Activated CD4-positive, alpha-beta T cell treated with anti-CD3 and anti-CD28 coated beads, Interleukin-2, amount 50 U/mL, for 16 hours (primary cell): ENCODE measurements at places on chromosomes 11 and 22.

DNA sequence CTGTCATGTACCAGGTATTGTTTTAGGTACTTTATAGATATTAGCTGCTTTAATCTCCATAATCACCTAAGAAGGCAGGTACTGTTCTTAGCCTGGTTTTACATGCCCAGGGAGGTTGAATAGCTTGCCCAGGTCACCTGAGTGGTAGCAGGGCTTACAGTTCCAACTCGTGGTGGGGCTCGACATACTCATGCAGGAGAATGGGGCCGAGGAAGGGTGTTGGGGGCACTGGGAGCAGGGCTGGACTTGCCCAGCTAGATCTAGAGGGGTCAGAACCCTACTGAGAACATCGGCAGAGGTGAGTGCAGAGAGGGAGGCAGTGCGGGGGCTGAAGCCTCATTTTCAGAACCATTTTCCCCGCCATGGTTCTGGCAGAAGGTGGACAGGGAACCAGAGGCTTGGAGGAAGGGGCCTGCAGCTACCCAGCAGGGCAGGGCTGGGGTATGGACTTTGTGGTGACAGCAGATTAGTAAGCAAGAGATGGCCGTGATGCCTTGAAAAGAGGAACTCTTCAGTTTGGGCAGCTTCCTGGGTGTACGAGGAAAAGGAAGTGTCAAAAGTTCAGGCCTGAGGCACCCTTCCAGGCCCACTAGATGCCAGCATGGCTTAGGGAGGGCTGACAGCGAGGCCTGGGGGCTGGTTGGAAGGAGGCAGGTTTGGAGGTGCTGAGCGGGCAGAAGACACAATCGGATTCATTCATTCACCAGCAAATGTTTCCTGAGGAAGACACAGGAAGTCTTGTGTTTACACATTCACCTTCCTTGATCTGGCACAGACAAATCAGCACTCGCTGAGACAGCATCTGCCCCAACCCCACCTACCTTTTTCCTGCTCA, 54.7 kb upstream of the LYVE1 start:
- DNase-seq = no peak

GRCh38 chr11:131064373-131064991, 148.2 kb upstream of the SNX19 start:
- DNase-seq = peak; percentile 24

DNA sequence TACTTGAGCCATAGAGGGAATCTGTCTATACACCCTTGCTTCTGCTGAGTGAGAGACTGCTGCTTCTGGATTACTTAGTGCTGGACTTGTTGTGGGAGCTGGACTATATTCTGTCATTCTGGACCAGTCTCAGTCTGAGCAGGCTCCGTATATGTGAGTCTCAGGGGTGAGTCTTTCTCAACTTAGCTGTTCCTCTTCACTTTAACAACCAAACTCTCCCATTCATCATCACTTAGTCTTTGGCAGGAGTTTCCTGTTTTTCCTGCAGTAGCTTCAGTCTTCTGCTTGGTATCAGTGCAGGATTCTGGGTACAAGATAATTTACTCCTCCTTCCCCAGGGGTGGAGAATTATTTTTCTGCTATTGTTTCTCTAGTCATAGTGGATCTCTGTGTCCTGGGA, 779.5 kb downstream of the METTL15 start:
- no peak for DNase-seq

GRCh38 chr11:81039916-81040524, 1599.2 kb upstream of the TENM4 start:
- DNase-seq = no peak

- DNase-seq = no peak
Observed at GRCh38 chr11:15034687-15035267, 38.6 kb upstream of the CALCB start.

DNA sequence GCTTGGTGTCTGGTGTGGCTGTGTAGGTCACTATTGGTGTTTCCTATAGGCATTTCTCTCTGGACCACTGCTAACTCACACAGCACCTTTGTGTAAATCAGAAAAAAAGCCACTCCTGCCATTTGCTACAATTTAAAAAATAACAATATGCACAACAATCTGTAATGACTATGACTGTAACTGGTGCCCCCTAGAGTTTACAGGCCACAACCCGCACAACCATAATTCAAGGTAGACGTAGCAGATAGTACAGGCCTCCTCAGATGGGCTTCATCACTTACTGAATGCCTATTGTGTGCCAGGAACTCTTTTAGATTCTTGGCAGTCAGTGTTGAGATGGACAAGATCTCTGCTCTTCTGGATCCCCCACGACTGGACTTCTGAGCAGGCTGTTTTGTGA, 47.7 kb downstream of the SYT9 start:
- DNase-seq = no peak

DNA sequence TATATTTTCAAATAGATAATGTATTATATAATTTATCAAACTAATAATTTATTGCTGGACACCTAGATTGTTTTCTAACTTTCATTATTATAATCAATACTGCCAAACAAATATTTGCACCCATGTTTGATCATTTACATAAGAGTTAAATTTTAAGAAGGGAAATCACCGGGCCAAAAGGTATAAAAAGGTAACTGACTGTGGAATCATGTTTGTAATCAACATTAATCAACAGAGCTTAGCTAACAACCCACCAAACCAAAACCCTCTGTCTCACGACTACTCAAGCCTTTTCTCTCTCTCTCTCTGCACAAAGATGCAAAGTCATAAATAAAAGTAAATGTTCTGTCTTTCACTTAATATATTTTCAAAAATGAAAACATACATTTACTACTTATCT, 14.8 kb downstream of the LPXN start:
- no peak for DNase-seq

DNA sequence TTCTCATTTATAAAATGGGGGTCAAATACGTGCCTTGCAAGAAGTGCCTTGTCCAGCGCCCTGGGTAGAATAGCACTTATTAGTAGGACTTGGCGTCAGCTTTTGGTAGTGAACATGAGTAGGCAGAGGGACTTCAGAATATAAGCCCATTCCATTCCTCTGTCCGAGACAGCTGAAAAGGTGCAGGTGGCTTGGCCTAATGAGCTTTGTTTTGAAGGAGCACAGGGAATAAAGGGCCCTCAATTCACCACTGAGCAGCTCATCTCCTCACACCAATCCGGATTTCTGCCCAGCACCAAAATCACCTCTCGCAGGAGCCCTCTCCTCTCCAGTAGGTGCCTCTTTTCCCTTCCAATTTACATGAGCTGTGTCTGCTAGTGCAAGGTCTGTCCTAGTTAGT, 91.2 kb downstream of the DSCAML1 start:
- DNase-seq = no peak
